ENCODE measurements at places on chromosomes 4 and X.

DNA sequence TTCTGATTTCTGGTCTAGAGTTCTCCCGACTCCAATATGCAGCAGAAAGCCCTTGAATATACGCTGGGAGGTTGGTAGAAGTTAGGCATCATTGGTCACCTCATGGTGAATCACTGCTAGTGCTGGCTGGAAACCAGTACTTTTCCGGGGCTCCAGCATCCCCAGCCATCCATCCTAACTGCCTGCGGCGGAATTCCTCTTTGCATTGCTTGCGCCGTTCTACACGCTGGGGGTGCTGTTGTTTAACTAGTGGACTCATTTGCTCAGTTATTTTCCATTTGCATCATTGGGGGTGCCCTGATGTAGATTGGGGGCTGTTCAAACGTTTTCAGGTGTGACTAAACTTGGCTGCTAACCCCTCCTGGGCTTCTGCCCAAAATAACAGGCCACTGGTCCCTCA is 23.3 kb upstream of the GPR50 start:
- DNase-seq, result peak; percentile 76

GRCh38 chrX:106742193-106742592 is 15.7 kb downstream of the RNF128 start:
- DNase-seq, result no peak

- peak; percentile 79 for DNase-seq
Measured at GRCh38 chrX:13387666-13388494, 68.0 kb upstream of the ATXN3L start.

DNA sequence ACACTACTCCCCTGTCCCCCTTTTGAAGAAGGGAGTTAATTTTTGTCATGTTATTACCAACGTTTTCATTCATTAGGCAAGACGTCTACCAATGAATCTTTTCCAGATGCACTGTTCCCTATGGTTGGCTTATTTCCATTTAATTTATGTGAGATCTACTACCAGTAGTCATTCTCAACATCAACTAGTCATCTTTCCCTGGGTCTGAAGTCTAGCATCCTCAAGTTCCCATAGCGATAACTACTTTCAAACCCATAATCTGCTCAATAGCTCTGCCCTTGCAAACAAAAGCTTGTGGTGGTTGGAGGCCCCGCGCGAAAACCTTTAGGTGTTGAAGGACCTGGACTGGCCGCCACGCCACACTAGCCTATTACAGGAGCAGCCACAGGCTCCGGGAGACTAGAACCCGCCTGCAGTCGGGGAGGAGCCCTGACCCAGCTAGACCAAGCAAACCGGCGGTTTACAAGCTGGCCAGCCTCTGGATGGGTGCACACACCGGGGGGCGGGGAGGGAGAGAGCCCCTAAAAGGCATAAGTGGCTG is 746 bp downstream of the PPAT start:
- DNase-seq, result peak; percentile 64

DNA sequence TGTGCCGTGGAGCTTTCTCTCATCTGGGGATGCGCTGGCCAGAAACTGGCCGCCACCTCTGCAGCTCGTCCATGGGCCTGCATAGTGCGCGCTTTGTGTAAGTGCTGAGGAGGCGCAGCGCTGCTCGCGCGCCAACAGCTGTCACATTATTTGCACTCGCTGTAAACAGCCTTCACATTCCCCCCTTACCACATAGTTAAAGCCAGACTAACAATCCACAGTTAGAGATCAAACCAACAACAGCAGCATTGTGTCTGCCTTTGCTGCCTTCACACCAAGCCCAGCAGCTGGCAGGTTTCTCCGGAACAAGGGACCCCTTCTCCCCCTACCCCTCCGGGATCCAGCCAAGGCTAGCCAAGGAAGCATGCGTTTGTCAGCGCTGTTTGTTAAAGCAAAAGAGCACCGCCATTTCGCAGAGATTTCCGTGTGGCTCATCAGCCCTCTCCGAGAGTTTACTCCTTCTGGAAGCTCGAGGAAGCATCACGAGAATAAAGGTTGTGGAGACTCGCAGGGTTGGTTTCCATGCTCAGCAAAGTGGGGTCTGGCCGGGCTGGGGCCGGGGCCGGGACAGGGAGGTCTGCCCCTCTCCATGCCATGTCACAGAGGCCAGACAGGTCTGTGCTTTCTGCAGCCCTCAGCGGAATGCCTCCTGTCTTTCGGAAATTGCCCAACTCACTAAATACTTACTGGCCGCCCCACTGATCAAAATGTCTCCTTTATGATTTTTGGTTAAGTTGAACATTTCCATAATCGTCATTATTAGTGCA is 11.0 kb downstream of the BCOR start:
- DNase-seq, result peak; percentile 28

GRCh38 chrX:74272230-74272629 is 31.8 kb upstream of the ZCCHC13 start:
- no peak for DNase-seq

- no peak for DNase-seq
Measured at GRCh38 chr4:8778291-8778690, 93.3 kb downstream of the HMX1 start.

DNA sequence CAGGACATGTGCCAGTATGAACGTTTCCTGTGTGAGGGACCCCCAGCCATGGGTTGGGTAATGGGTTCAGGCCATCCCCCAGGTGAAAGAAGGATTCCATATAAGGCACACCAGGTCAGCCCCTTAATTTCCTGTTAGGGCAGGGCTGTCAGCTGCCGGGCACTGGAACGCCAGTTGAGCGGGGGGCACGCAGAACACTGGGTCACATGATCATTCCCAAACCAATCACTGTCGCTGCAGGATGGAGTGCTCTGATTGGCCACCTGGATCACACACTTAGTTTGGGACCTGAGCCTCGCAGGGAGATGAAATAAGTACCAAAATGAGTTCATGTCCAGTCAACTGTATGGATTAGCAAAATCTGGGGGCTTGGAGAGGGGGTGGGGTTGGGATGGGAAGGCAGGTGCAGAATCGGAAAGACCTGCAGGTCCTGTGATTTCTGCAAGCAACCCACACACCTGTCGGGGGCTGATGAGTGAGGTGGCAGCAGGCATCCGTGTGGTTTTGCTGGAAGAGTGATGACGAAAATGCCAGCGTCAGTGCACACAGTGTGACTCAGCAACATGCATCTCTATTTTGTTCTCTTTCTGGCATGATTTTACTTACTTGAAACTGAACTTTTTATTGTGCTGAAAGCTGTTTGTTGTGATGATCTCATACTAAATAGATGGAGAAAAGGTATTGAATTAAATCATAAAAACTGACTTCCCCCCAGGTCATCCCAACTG is 32.2 kb downstream of the RNF212 start:
- DNase-seq, result peak; percentile 32

DNA sequence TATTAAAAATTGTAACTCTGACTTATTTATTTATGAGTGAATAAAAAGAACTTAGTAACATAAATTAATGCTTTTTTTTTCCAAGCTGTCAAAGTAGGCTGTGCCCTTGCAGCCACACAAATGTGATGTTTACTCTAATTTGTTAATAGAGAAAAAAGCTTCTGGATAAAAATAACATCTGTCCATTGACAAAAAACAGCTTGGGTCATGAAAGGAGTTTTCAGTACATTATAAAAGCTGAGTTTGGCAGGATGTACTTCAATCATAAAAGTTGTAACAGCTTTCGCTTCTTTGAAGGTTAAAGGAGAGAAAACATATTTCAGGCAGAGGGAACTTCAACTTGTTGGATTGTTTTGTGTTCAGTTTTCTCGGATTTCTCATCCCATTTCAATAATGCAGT is 105.6 kb downstream of the SLC4A4 start:
- no peak for DNase-seq

GRCh38 chr4:93896516-93896915 is 68.0 kb downstream of the ATOH1 start:
- DNase-seq, result no peak

GRCh38 chr4:2591189-2591588 is 54.7 kb downstream of the FAM193A start:
- no peak for DNase-seq

DNA sequence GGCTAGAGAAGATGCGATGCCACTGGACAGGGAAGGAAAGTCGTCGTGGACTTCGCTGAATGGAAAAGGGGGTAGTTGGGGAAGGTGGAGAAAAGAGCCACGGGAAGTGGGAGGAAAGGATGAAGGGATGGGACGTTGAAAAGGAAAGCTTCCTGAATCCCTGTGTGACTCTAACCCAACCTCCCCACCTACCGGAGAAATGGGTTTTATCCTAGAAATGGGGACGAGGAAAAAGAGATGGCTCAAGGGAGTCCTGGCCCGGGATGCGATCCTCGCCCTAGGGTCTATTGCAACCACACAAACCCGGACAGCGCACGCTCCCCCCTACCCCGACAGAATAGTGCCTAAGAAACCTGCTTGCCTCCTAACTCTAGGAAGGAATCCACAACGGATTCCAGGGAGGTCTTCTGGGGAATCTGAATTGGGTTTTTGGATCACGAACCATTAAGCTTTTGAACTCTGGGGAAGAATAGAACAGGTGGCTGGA is 738 bp upstream of the TSPAN5 start:
- DNase-seq, result peak; percentile 57
